ENCODE measurements at places on chromosomes 6 and 20. TPM values are rescaled to one million over a fixed set of nuclear protein-coding genes. Genes with fewer than 3 reads are reported as not detected.

DNA sequence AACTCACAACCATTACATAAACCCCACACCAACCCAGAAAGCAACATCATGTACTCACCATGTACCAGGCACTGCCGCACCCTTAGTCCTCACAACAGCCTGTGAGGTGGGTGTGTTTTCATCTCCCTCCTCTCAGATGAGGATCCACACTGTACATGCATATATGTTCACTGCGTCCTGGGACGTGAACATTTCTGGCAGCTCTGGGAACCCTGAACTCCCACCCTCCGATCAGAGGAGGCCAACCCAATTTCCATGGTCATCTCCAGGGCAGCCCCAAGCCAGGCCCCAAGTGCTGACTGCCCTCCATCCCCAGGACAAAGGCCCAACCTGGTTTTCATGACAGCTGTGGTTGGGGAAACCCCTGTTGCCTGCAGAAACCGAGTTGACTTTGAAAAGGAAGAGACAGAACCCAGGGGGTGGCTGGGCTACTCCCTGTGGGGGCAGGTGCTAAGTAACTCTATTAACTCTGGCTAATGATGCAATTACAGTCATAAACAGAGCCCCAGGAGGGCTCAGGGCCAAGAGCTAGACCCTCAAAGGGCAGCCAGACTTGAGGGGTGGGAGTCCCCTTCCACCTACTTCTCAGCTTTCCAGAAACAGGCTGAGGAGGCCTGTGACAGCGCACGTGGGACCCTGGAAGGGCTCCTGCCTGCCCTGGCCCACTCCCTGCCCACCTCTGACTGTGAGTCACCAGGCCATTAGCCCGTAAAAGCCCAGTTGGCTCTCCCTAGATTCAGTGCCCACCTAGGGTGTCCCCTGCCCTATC is 2.6 kb downstream of the TFEB start:
- H3K36me3 ChIP-seq = no peaks in the 10 kb centered on the region
- no peaks in the 10 kb centered on the region for H3K27me3 ChIP-seq
- DNase-seq = no peak
- peaks cover 4% of the 10 kb centered on the region for H3K4me1 ChIP-seq
- peak overlapping the region; percentile 98 for H3K27ac ChIP-seq
- no peak overlapping the region for H3K4me3 ChIP-seq

PI16 gene
- 1.2 TPM for total RNA-seq

GRCh38 chr20:10679269-10679668 is 5.5 kb upstream of the JAG1 start:
- H3K27ac ChIP-seq = no peak overlapping the region
- H3K4me3 ChIP-seq = no peak overlapping the region
- H3K36me3 ChIP-seq = no peaks in the 10 kb centered on the region
- no peaks in the 10 kb centered on the region for H3K4me1 ChIP-seq
- DNase-seq = no peak

AHCY gene
- total RNA-seq = 82.6 TPM

- H3K27ac ChIP-seq = no peak overlapping the region
- no peak overlapping the region for H3K4me3 ChIP-seq
- H3K27me3 ChIP-seq = no peaks in the 10 kb centered on the region
- H3K36me3 ChIP-seq = no peaks in the 10 kb centered on the region
- H3K4me1 ChIP-seq = no peaks in the 10 kb centered on the region
Measured at GRCh38 chr20:35129647-35130069, 17.5 kb downstream of the EDEM2 start.

GRCh38 chr6:6218759-6219085 is 101.7 kb downstream of the F13A1 start:
- H3K27me3 ChIP-seq = no peaks in the 10 kb centered on the region
- no peak overlapping the region for H3K4me3 ChIP-seq
- no peak for DNase-seq
- no peaks in the 10 kb centered on the region for H3K36me3 ChIP-seq
- H3K27ac ChIP-seq = no peak overlapping the region
- H3K4me1 ChIP-seq = no peaks in the 10 kb centered on the region

THEMIS gene
- 0.21 TPM for total RNA-seq

NMBR gene
- total RNA-seq = 0.41 TPM

DNA sequence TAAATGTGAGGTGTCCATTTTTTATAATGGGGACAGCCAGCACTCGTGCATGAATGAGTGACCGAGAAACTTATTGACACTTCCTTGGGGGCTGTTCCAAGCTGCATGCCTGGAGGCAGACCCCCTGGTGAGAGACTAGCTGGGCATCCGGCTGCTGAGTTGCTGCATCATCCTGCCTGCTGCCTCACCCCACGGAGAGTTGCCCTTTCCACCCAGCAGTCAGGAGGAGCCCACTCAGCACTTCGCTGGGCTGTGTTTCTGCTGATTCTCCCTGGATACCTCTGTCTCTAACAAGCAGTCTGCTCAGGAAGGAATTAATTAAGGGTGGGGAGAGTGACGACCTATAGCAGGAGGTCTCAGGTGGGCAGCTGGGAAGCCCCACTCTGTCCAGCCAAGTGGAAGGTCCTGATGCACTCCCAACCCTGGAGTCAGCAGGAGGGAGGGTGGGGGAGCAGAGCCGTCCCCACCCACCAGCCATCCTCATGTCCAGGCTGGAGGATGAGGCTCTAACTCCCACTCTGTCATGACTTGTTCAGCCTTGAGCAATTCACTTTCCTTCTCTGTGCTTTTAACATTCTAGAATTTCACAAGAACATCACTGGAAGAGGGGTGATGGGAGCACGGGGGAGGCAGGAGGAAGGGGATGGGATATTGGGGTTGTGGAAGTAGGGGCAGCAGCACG is 177.3 kb downstream of the LRFN2 start:
- H3K4me3 ChIP-seq = no peak overlapping the region
- H3K36me3 ChIP-seq = no peaks in the 10 kb centered on the region

DLK2 gene
- 1.9 TPM for total RNA-seq

DNA sequence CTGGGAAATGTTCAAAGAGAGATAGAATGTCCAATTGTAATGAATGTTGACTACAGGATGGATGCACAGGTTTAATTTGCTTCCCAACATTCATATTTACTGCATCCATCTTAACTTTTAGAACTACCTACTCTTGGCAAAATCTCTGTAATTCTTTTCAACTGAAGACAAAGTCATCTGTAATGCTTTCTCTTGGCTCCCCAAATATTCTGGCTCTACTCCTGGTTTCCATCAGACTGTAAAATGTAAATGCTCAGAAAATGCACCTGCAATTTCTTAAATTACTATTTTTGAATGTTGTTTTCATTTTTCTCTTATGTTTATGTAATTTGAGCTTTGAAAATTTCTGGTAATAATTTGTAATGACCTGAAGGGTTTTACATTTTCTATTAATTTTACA is 480.8 kb upstream of the IMPG1 start:
- no peaks in the 10 kb centered on the region for H3K27me3 ChIP-seq
- no peak overlapping the region for H3K27ac ChIP-seq
- H3K4me1 ChIP-seq = no peaks in the 10 kb centered on the region

- no peaks in the 10 kb centered on the region for H3K27me3 ChIP-seq
- no peaks in the 10 kb centered on the region for H3K4me1 ChIP-seq
- H3K4me3 ChIP-seq = no peak overlapping the region
- H3K36me3 ChIP-seq = no peaks in the 10 kb centered on the region
- H3K27ac ChIP-seq = no peak overlapping the region
- no peak for DNase-seq
Measured at GRCh38 chr20:2244523-2244922, 51.3 kb upstream of the TGM3 start.

- H3K36me3 ChIP-seq = no peaks in the 10 kb centered on the region
- no peak overlapping the region for H3K4me3 ChIP-seq
- no peaks in the 10 kb centered on the region for H3K4me1 ChIP-seq
- no peaks in the 10 kb centered on the region for H3K27me3 ChIP-seq
Measured at GRCh38 chr6:162467679-162468078, 259.9 kb downstream of the PRKN start.

SEL1L2 gene
- total RNA-seq = 1.0 TPM

Data from uterus (tissue), 4 donors.